Stimulated activated CD4-positive, alpha-beta T cell treated with anti-CD3 and anti-CD28 coated beads, Interleukin-15, amount 100 ng/mL, for 1 hour (primary cell): ENCODE measurements at places on chromosomes 4 and X.

GRCh38 chr4:186840222-186840701, 116.6 kb upstream of the FAT1 start:
- DNase-seq: no peak

- DNase-seq: no peak
Observed at GRCh38 chr4:80495865-80496264, 160.3 kb downstream of the CFAP299 start.

DNA sequence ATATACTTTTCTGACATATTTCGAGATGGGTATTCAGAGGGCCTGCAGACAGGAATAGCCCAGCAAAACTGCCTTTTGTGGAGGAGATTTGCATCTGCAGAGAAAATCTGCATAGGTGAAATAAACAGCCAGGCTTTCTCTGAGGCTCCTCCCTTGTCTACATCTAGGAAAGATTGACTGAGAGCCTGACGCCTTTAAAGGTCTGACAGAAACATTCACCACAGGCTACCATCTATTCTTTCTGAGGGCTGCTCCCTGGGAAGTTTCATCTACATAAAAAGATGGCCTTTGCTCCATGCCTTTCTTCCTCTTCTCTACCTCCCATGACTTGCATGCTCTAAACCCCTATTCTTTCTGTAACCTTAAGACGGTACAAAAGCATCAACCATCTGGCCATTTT, 55.0 kb upstream of the AP1S2 start:
- DNase-seq: no peak

GRCh38 chrX:136202889-136203288, 48.3 kb downstream of the MAP7D3 start:
- no peak for DNase-seq

DNA sequence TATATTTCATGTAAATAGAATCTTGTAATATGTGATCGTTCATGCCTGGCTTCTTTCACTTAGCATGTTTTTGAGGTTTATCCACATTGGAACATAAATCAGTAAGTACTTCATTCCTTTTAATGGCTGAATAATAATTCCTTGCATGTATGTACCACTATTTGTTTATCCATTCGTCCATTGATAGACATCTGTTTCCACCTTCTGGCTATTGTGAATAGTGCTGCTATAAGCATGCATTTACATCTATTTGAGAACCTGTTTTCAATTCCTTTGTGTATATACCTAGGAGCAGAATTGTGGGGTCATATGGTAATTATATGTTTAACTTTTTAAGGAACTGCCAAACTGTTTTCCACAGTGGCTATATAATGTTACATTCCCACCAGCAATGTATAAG, 356.7 kb upstream of the DIPK2B start:
- no peak for DNase-seq

GRCh38 chrX:11397680-11398079, 104.5 kb downstream of the AMELX start:
- DNase-seq: no peak

- no peak for DNase-seq
Observed at GRCh38 chr4:77465271-77465670, 140.3 kb upstream of the CXCL13 start.

DNA sequence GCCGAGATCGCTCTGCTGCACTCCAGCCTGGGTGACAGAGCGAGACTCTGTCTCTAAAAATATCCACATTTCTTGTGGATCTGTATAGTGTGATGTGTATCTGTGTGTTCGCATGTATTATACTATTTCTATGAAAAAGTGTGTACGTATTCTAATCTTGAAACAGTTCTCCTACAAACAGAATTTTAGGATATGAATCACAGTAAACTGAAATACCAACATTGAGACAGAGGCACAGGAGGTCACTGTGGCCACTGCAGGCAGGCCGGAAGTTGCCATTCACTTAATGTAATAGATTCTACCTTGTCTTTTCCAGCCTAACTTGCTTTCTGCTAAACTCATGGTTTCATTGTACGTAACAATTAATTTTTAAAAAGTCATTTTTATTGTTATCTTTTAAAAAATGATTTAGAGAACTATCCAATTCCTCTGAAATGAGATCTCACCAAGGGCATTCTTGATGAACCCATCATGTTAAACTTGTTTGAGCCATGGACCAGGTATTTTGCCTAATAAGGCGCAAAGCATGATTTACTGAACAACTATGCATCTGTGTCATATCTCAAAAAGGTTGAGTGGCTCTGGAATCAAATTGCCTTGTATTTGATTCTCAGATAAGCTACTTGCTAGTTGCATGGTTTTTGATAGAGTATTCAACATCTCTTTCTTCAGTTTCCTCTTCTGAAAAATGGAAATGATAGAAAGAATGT, 154.9 kb upstream of the GYPA start:
- DNase-seq: no peak

DNA sequence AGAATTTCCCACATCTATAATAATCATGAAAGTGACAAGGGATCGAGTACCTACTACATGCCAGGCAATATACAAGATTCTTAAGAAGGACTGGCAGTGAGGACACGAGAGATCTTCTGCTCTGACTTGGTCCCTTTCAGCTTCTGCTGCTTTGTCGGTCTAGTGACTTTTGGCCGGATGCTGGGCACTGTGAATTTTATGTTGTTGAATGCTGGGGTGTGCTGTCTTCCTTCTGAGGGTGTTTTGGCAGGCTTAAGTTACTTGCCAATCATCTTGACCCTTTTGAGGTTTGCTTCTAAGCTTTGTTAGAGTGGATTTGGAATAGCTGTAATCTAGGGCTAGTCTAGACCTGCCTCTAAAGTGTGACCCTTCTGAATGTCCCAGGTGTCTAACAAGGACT, 23.5 kb downstream of the NAT8L start:
- DNase-seq: no peak

DNA sequence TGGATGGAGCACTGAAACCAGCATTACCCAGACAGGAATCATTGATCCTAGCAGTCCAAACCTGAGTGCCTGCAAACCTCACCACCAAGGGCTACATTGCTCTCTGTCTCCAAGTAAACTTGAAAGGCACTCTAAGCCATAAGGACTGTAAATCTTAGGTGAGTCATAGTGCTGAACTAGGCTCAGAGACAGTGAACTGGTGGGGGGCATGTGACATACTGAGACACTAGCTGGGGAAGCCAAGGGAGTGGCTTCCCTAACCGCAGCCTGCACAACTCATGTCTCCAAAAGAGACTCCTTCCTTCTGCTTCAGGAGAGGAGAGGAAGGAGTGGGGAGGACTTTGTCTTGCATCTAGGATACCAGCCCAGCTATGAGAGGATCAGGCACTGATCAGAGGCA, 235.5 kb upstream of the ACTRT1 start:
- no peak for DNase-seq

GRCh38 chr4:182492423-182492822, 249.2 kb downstream of the TENM3 start:
- no peak for DNase-seq

- DNase-seq: no peak
Observed at GRCh38 chr4:139247700-139248238, 32.3 kb downstream of the MGARP start.

- no peak for DNase-seq
Observed at GRCh38 chr4:153781280-153781679, 7.6 kb downstream of the SFRP2 start.

- DNase-seq: no peak
Observed at GRCh38 chr4:130395871-130396270, 1299.9 kb downstream of the C4orf33 start.

GRCh38 chr4:52106191-52106590, 55.1 kb downstream of the SPATA18 start:
- no peak for DNase-seq

DNA sequence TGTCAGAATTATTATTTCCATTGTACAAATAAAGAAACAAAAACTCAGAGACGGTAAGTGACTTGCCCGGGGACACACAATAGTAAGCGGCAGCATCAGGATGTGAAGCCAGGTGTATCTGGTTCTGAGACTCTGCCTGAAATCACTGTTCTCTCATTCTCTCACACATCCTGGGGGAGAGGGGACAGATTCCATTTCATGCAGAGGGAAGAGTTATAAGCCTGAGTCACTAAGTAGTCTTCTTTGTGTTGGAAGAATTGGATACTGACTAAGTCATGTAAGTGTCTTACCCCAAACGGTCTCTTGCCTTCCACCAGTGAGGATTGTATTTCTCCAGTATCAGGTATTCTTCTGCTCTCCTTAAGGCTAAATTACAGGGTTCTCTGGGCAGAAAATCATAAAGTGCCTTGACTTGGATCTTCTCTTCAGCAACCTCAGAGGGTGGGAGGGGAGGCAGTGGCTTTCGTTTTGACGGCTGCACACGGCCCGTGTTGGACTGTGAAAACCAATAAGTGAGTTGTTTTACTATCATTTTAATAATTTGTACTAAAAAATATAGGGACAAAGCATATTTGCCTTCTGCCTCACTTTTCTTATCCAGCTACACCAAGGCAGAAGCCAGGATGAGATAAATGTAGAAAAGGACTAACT, 21.9 kb downstream of the TXK start:
- no peak for DNase-seq

DNA sequence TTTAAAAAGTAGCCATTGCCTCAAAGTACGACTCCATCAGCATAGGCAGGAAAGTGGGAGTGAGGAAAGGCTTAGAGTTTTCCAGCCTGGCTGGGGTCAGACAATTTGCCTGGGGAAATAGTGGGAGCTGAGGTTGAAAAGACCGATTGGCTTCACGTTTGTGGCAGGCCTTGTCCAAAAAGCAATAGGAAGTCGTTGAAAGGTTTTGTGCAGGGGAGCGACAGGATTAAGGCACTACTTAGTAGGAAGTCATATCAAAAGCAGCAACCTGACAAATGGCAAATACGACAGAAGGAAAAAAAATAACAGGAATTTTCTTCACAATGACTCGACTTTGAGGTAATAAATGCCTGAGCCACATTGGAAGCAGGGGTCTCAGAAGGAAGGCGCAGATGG, 691 bp upstream of the EREG start:
- no peak for DNase-seq

GRCh38 chr4:82599336-82599735, 37.5 kb upstream of the TMEM150C start:
- DNase-seq: no peak

DNA sequence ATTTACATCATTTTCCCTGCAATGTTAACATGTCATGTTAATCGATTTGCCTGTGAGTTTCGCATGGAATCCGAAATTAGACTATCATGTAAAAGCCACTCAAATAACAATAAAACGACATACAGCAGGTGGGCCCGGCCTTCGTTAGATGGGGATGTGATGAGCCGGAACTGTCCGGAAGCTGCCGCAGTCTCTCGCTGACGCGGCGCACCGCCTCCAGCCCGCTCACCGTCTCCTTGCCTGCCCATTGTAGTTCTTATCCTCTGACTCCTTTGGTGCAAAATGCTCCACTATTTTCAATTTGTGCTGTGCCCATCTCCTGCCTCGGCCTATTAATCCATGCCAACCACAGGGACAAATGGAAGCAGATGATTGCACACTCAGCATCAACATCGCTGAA, 877.5 kb upstream of the TENM3 start:
- DNase-seq: no peak

DNA sequence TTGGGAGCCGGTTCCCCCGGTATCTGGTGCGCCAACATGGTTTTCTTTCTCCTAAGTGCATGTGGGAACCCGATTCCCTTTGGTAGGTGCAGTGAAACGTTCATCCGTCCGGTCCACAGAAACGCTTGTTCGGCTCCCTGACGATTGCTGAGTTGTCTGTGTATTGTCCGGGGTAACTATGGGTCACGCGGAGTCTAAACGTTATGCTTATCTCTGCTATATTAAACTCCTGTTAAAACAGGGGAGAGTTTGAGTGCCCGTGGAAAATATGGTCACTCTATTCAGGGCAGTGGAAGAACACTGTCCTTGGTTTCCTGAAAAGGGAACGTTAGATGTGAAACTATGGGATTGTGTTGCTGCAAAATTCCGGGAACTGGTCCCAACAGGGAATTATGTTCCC, 32.4 kb upstream of the MGST2 start:
- DNase-seq: no peak

- DNase-seq: no peak
Observed at GRCh38 chr4:26763648-26764047, 97.0 kb upstream of the STIM2 start.

GRCh38 chrX:15820106-15821073, 30.1 kb downstream of the ZRSR2 start:
- no peak for DNase-seq

DNA sequence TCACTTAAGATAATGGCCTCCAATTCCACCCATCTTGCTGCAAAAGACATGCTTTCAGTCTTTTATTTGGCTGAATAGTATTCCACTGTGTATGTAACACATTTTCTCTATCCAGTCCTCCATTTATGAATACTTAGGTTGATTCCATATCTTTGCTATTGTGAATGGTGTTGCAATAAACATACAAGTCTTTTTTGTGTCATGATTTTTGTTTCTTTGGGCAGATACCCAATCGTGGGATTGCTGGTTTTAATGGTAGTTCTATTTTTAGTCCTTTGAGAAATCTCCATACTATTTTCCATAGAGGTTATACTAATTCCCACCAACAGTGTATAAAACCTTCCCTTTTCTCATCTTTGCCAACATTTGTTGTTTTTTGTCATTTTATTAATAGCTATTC, 180.9 kb downstream of the SMIM20 start:
- no peak for DNase-seq

DNA sequence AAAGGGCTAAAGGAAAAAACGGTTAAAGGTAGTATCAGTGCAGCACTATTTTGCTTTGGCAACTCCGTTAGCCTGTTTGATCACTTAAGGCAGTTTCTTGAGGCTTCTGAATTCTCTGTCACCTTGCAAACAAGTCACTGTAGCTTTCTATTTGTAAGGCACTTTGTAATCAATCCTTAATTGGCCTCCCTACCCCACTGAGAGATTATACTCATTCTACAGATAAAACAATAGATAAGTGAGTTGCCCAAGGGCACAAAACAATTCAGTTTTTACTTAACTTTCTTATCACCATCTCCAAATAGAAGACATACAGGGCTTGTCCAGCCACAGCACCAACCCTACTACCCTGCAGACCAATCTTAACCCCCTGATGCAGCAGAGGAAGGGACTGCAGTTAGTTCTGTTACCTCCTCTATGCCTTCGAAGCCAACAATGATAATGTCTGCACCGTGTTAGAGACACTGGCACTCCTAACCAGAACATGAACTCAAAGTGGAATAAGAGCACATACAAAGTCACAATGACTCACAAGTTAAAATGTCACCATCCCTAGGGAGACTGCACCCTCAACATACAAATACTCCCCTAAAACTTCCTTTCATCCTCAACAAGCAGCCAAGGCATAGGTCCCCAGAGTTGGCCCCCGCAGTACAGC, 1.7 kb downstream of the TMEM185A start:
- DNase-seq: no peak

- DNase-seq: no peak
Observed at GRCh38 chrX:18010253-18010652, 149.2 kb upstream of the RAI2 start.

- no peak for DNase-seq
Observed at GRCh38 chrX:148933881-148934280, 433.5 kb downstream of the AFF2 start.
